ENCODE measurements at places on chromosomes 12 and 14. TPM values are rescaled to one million over a fixed set of nuclear protein-coding genes. Genes with fewer than 3 reads are reported as not detected.

Gene CYP46A1
- 5.6 TPM for total RNA-seq

GRCh38 chr14:74245292-74245691 is 6.0 kb downstream of the VSX2 start:
- DNase-seq: no peak
- H3K4me1 ChIP-seq: peaks cover 17% of the 10 kb centered on the region
- no peak overlapping the region for H3K4me3 ChIP-seq
- H3K27me3 ChIP-seq: peaks cover 82% of the 10 kb centered on the region
- H3K36me3 ChIP-seq: no peaks in the 10 kb centered on the region
- no peak overlapping the region for H3K27ac ChIP-seq

DNA sequence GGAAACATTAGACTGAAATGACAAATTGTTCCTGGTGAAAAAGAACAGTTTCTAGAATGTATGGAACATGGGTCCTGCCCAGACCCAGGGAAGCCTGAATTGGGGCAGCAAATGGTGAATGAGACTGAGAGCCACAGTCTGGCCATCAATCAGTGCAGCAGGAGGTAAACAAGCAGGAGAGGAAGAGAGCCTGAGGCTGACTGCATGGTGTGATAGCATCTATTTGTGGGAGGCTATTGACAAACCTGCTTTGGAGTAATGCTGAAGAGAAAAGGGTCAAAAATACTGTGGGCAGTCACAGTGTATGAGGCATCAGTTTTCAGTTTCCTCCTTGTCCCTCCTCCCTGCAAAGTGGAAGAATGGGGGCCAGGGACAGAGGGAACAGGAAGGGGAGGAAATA is 136.8 kb downstream of the ANKS1B start:
- H3K27ac ChIP-seq: no peak overlapping the region
- H3K4me1 ChIP-seq: no peaks in the 10 kb centered on the region
- no peaks in the 10 kb centered on the region for H3K36me3 ChIP-seq
- DNase-seq: no peak
- H3K27me3 ChIP-seq: no peaks in the 10 kb centered on the region

GRCh38 chr12:83763425-83763824 is 1076.7 kb downstream of the TMTC2 start:
- H3K4me3 ChIP-seq: no peak overlapping the region
- no peak for DNase-seq
- H3K36me3 ChIP-seq: no peaks in the 10 kb centered on the region
- no peaks in the 10 kb centered on the region for H3K4me1 ChIP-seq

Gene OR5AU1
- not detected for total RNA-seq

GRCh38 chr12:100721169-100721568 is 73.4 kb upstream of the ANO4 start:
- H3K4me1 ChIP-seq: peaks cover 7% of the 10 kb centered on the region
- no peak for DNase-seq
- H3K36me3 ChIP-seq: no peaks in the 10 kb centered on the region
- H3K27ac ChIP-seq: no peak overlapping the region
- peaks cover 46% of the 10 kb centered on the region for H3K27me3 ChIP-seq
